ENCODE measurements at places on chromosomes 2 and 18.

- peak; percentile 31 for DNase-seq
Measured at GRCh38 chr2:203740871-203741281, 34.4 kb downstream of the CD28 start.

GRCh38 chr2:160208655-160209515 lies 8.8 kb upstream of the ITGB6 start:
- no peak for DNase-seq

DNA sequence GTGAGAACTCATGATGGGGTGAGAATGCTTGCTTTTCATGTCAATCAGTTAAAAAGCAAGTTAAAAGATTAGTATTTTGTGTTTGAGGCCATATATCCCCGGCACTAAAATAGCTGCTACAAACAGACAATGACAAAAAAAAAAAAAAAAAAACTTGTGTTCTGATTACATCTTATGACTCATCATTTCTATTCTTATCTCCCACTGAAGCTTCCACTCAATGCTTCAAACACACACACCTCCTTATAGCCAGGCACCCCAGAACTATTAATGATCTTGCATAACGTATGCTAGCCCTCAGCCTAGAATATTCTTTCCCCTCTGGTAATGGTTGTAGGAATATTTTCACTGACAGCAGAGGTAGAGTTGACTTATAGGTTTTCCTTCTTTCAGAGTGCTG lies 778.3 kb downstream of the TRIB2 start:
- no peak for DNase-seq

GRCh38 chr2:6937157-6937556 lies 19.9 kb downstream of the RNF144A start:
- DNase-seq: no peak

- no peak for DNase-seq
Measured at GRCh38 chr18:45104049-45104395, 423.3 kb downstream of the SETBP1 start.

DNA sequence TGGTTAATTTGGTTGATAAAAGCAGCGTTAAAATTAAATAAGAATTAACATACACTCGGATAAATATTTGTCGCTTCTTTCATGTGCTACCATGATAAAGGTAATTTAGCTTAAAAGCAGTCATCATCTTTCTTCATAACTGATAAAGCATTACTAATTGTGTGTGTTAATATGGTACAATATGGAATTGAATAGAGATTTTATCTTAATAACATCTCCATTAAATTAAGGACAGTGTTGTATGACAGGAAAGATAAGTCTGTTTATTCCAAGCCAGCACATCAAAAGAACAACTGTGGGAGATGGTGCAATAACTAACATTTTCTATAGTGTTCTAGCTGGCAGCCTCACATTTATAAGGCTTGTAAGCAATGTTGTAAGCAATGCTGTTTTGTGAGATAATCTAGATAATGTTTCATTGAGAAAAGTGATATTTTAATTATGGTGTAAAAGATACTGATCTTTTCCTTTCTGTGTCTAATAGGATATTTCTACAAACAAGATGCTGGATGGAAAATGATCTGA lies 64.4 kb upstream of the AFF3 start:
- DNase-seq: no peak

- DNase-seq: no peak
Measured at GRCh38 chr18:22670914-22671313, 253.2 kb upstream of the CTAGE1 start.

DNA sequence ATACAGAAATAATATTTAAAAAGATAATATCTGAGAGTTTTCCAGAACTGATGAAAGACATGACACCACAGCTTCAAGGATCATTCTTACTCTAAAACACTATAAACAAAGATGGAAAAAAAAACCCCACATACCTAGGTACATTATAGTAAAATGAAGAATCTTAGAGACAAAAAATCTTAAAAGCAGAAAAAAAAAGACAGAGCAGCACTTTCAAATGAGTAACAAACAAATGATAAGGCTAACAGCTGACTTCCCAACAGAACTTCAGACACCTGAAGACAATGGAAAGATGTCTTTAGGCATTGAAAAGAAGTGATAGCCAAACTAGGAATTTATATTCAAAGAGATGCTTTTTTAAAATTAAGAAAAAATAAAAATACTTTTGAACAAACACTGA lies 21.2 kb upstream of the AFF3 start:
- no peak for DNase-seq

- no peak for DNase-seq
Measured at GRCh38 chr18:30709595-30709994, 332.9 kb downstream of the DSC3 start.

- DNase-seq: no peak
Measured at GRCh38 chr2:62307469-62308389, 111.8 kb downstream of the B3GNT2 start.

GRCh38 chr2:159051133-159051532 lies 82.7 kb downstream of the TANC1 start:
- DNase-seq: no peak

GRCh38 chr18:74446631-74447403 lies 10.3 kb downstream of the DIPK1C start:
- DNase-seq: no peak

GRCh38 chr2:142082368-142082767 lies 48.4 kb downstream of the LRP1B start:
- DNase-seq: peak; percentile 25

GRCh38 chr2:31931916-31932315 lies 78.9 kb downstream of the MEMO1 start:
- no peak for DNase-seq

DNA sequence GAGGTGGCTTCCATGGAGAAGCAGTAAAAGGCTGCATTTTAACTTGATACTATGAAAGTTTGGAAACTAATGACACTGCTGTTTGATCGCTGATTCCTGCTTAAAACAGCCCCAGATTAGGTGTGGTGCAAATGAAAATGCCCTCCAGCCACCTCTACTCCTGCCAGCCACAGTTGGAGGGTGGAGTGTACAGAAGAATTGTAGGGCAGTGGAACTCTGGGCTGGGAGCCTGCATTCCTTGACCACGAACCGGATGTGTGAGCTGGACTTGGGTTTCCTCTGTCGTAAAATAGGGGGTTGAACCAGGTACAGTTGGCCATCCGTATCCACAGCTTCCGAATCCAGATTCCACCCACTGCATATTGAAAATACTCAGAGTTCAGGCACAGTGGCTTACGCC lies 84.6 kb upstream of the RFX8 start:
- DNase-seq: peak; percentile 83

DNA sequence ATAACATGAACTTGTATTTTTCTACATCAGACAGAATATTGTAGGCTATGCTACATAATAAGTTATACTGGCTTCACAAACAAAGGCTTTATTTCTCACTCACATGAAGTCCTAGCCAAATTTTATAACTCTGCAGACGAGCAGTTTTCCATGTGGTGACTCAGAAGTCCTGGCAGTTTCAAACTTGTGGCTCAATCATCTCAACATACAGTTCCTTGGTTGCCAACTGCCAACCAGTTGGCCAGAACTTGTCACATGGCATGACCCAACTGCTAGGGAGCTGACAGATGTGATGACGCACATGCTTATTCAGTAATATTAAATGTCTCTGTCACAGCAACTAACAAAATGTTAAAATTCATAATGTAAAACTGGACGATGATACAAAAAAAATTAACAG lies 63.8 kb upstream of the ZC3H15 start:
- DNase-seq: peak; percentile 73

- no peak for DNase-seq
Measured at GRCh38 chr18:23743733-23744333, 54.6 kb downstream of the LAMA3 start.

GRCh38 chr2:177298191-177298590 lies 33.7 kb upstream of the NFE2L2 start:
- DNase-seq: no peak

- DNase-seq: peak; percentile 31
Measured at GRCh38 chr2:54657664-54658083, 65.8 kb upstream of the EML6 start.
